ENCODE measurements at places on chromosomes 16 and 17.

- no peak for DNase-seq
Measured at GRCh38 chr17:34755981-34756636, 176.7 kb downstream of the TMEM132E start.

GRCh38 chr17:42720996-42721583, 23.8 kb downstream of the EZH1 start:
- DNase-seq, result peak; percentile 74

- DNase-seq, result no peak
Measured at GRCh38 chr17:41212524-41213169, 13.8 kb upstream of the KRTAP9-2 start.

DNA sequence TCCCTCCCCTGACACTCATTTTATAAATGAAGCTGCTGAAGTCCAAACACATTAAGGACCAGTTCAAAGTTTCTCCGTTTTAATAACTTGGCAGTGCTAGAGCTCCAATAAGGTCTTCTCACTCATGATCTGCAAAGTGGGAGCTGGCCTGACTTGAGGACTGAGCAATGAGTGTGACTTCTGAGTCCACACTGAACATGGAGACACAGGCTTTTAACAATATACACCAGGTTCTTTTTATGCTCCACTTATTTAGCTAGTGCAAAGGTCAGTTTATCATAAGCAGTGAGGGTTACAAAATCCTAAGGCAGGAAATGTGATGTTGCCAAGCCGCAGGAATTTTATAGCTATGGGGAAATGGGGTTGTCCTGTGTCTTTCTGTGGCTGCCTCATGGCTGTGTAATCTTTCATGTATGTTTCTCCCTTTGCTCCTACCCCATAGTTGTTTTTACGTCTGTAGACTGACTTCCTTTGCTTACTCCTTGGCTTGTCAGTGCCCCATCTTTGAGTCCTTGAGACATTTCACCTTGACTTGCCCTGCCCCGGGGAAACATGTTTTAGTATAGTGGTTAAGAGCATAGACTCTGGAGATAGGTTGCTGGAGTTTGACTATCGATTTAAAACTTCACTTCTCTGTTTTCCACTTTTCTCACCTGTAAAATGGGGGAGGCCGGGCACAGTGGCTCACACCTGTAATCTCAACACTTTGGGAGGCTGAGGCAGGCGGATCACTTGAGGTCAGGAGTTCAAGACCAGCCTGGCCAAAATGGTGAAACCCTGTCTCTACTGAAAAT, 12.2 kb upstream of the MMD start:
- no peak for DNase-seq

DNA sequence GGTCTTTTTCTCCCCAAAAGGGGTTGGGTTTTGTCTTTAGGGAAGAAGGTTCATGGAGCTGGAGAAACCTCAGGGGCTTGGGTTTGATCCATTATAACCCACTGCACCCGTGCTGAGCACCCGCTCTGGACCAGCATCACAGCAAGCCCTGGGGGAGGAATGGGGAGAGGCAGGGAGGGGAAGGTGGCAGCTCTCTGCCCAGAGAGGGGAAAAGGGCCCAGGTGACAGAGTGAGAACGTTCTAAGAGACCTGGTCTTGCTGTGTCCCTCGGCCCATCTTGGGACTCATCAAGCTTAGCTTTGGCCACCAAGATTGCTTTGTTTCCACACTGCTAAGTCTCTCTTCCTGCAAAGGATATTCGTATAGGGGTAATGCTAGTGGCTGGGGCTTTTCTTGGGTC, 38.2 kb upstream of the TAC4 start:
- DNase-seq, result no peak

DNA sequence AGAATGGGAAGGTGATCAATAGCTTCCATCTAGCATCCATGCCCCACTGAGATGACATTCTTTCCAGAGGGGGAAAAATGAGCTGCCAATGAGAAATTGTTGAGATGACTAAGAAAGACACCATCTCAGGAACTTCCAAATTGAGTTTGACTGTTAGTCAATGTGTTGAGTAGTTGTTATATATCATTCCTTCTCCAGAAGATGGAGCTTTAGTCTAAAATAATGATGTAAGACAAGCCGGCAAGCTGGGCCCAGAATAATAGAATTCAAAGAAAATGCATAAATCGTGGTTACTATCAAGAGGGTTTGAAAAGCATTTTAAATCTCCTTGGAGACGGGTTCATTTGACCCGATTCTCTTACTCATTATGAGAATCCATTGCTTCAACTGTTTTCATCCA, 71.0 kb upstream of the ATF7IP2 start:
- peak; percentile 36 for DNase-seq

GRCh38 chr16:10738231-10739077, 5.2 kb upstream of the NUBP1 start:
- DNase-seq, result peak; percentile 46

DNA sequence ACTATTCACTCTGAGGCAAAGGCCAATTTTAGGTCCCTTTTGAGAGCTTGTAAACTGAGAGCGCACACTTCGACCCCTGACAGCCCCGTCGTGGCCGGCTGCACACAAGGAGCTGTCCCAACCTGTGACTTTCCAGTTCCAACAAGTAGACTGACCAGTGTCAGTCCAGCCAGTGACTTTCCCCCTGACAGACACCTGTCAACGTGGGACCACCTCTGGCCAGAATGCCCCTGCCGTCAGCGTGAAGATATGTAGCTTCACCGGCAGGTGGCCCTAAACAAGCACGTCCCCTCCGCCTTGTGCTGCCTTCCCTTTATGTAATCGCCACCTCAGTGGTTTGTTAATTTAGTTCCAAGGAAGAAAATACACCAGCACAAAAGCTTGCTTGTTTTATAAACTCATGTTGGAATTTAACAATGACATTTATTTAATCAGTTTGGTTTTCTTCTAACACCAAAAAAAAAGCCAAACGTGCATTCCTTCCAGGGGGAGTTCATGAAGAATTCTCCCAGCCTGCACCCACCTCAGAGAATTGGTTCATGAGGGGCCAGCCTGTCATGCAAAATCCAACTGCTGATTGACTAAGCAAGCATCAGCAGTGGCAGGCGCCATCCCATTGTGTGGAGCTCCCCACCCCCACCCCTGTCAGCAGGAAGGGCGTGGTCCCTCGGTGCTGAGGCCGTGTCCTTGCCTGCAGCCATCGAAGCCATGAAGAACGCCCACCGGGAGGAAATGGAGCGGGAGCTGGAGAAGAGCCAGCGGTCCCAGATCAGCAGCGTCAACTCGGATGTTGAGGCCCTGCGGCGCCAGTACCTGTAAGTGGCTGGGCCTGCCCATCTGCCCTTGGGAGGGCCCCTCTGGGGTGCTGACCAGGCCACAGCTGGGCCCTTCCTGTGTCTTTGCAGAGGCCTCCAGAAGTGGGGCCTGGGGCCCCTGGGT, 33.9 kb downstream of the PLD6 start:
- no peak for DNase-seq

DNA sequence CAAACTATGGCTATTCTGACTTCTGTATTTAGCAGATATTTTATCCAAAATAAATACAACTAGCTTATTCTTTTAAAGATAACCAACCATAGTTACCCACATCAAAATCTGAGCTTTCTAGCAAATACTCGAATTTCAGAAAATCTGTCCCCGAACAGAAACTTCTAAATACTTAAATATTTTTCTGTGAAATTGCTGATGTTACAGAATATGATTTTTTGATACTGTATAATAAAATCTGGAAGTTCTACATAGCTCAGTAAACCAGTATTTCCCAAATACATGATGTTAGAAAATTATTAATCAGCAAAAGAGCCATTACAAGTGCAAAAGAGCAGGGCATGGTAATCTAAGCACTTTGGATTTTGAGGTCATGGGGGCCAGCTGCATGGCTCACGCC, 114.9 kb downstream of the CDH8 start:
- no peak for DNase-seq

GRCh38 chr17:8964801-8965393, 610 bp downstream of the PIK3R5 start:
- DNase-seq, result peak; percentile 53

GRCh38 chr16:11306997-11307638, 26.0 kb upstream of the PRM1 start:
- no peak for DNase-seq

GRCh38 chr16:15033309-15033707, 22.6 kb downstream of the NTAN1 start:
- no peak for DNase-seq

DNA sequence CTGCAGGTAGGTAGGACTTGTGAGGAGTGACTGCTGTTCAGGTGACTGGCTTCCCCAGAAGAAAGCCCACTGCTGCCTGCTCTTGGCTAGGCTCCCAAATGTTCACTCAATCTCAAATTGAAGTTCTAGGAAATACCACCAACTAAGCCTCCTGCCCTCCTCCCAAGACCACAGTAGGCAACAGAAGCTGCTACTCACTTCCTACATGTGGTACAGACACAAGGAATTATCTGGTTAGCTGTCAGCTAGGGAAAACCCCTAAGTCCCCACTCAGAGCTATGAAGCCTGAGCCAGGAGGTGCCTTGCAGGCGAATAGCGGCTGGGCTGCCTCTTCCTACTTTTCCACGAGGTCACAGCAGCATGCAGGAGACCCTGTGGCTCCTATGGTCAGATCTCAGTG, 4.9 kb downstream of the FBXO39 start:
- peak; percentile 80 for DNase-seq

- peak; percentile 82 for DNase-seq
Measured at GRCh38 chr17:57420734-57421717, 164.7 kb downstream of the MSI2 start.

- no peak for DNase-seq
Measured at GRCh38 chr17:16962804-16963203, 9.1 kb downstream of the TNFRSF13B start.

DNA sequence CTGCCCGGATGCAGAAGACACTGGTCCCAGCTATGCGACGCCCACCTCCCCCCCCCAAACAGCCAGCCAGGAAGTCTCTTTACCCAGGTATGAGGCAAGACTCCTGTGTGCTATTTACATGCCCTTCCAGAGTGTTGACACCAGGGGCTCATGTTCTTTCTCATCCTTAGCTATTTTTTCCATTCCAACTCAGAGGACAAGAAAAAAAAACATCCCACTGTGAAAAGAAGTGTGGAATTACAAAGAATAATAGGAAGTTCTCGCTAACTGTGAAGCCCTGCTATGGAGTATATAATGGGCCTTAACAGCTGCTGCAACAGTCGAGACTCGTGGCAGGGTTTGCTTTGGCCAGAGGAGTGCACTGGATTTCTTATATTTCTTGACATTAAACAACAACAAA, 584.9 kb downstream of the CDH13 start:
- DNase-seq, result no peak

GRCh38 chr17:64345689-64346376, 44.8 kb downstream of the PECAM1 start:
- peak; percentile 13 for DNase-seq

DNA sequence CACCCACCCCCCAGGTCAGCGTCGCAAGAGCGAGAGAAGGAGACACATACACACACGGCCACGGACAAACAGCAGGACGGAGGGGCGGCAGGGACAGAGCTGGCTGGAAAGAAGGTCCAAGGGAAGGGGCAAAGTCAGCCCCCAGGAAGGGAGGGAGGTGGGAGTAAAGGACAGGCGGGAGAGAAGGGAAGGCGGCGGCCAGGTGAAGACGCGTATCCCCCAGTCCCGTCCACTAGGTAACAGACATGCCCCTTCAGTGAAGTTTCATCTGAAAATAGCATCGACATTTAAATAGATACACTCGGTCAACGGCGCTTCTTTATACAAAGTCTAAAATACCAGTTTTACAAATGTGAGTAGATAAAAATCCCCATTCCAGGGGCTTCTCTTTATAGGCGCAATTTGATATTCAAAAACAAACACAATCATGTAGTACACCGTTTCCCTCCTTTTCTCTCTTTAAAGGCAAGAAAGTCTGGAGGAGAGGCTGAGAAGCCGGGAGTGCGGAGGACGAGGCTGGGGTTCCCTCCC, 4.5 kb downstream of the CBX8 start:
- DNase-seq, result no peak

DNA sequence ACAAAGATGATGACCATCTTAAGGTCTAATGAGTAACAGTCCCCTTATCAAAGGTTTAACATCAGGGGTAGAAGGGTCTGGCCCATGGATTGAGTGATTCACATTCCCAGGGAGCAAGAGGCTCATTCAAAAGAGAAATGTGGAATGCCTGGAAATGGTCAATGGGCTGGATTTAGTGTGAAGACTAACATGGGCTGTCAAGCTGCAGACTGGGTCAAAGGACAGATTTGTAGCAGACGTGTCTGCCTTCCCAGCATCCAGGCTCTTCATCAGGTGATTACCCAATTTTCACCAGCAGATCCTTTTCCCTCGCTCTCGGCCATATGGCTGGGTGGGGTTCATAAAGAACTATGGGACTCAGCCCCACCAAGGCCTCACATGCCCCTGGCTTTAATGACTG, 26.8 kb downstream of the DCUN1D3 start:
- no peak for DNase-seq

DNA sequence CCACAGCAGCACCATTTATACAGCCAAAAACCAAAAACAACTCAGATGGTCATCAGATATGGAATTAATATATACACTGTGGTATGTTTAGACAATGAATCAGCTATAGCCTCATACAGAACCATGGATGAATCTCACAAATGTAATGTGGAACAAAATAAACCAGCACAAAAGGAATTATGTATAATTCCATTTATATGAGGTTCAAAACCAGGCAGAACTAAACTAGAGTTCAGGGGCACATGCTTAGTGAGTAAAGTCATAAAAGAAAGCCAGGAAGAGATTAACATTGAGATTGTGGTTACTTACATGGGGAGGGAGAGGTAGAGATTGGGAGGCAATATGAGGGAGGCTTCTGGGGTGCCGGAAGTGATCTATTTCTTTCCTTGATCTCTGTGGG, 231.1 kb downstream of the COPRS start:
- no peak for DNase-seq

DNA sequence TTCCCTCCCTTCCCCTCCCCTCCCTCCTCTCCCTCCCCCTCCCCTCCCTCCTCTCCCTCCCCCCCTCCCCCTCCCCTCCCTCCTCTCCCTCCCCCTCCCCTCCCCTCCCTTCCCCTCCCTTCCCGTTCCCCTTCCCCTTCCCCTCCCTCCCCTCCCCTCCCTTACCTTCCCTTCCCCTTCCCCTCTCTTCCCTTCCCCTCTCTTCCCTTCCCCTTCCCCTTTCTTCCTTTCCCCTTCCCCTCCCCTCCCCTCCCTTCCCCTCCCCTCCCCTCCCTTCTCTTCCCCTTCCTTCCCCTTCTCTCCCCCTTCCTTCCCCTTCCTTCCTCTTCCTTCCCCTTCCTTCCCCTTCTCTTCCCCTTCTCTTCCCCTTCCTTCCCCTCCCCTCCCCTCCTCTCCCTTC, 61.1 kb downstream of the EMP2 start:
- DNase-seq, result no peak

- DNase-seq, result no peak
Measured at GRCh38 chr17:51434434-51435170, 174.3 kb downstream of the UTP18 start.

DNA sequence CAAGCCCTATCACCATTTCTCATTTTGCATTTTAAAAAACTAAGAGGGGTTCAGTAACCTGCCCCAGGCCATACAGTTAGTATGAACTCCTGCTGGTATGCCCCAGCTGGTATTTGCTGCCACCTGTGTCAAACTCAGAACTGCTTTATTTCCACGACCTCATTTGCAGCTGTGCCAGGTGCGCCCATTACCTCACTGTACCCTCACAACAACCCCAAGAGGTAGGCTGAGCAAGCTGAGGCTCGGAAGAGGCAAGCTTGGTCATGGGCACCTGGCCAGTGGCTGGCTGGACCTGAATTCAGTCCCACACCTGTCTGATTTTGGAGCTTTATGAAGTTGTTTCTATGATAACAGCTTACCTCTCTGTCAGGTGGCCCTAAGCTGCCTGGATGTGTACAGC, 7.6 kb downstream of the EPN2 start:
- DNase-seq, result no peak
